ENCODE measurements at places on chromosomes 11 and 22.

- no peak for DNase-seq
Observed at GRCh38 chr11:59573216-59573615, 42.4 kb downstream of the OSBP start.

GRCh38 chr22:43277987-43278601 is 65.1 kb downstream of the SCUBE1 start:
- no peak for DNase-seq

- no peak for DNase-seq
Observed at GRCh38 chr11:59669611-59670009, 773 bp upstream of the PATL1 start.

DNA sequence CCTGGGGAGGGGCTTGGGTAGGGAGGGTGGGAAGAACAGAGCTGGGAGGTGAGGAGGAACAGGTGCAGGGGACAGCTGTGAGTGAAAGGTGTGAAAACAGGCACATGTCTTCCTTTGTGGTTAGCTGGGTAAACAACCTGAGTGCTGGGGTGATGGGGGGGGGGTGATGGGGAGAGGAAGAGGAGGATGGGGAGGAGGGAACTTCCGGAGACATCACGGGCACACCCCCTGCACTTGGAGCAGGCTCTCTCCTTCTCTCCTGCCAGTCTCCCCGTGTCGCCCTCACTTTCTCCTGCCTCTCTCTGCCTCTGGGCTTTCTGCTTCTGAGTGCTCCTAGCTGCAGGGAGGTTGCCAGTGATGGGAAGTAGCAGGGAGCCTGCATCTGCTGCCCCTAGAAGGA is 8.8 kb downstream of the CXCR5 start:
- no peak for DNase-seq

DNA sequence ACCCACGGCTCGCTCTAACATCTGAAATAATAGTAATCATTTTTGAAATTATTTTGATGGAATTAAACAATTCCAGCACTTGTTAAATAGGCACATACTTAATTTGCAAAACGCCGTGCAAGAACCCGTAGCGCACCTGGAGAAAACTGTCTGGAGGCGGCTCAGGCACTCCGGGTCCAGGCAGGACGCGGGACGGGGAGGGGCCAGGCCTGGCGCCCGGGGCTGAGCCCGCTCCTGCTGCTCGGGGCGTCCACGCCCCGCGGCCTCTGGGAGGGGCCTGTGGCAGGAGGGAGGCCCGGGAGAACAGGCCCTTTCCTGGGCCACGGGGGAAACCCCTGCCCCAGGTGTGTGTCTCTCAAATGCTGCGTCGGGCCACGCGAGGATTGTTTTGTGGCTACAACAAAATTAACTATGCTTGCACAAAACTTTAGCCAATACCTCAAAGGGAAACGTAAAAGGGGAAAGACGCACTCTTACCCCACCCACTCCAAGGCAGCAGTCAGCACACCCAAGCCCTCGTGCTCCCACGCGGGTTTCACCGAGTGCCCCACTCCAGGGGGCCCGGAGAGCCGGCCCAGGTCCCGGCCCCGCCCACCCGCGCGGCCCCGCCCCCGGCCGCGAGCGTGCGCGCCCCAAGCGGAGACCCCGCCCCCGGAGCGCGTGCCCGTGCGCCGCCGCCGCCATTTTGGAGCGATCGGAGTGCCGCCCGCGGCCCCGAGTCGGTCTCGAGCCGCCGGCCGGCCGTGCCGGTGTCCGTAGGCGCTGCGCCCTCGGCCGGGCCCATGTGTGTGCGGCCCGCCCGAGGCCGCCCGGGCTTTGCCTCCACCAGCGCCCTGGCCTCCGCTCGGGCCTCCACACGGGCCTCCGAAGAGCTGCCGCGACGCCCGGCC is at the start of gene PPP6R2:
PPP6R2 (plus strand) TSS at position 677 of the 890 bp plus-strand sequence. CDS start 50,582 bp downstream, outside the sequence.
- peak; percentile 92 for DNase-seq

DNA sequence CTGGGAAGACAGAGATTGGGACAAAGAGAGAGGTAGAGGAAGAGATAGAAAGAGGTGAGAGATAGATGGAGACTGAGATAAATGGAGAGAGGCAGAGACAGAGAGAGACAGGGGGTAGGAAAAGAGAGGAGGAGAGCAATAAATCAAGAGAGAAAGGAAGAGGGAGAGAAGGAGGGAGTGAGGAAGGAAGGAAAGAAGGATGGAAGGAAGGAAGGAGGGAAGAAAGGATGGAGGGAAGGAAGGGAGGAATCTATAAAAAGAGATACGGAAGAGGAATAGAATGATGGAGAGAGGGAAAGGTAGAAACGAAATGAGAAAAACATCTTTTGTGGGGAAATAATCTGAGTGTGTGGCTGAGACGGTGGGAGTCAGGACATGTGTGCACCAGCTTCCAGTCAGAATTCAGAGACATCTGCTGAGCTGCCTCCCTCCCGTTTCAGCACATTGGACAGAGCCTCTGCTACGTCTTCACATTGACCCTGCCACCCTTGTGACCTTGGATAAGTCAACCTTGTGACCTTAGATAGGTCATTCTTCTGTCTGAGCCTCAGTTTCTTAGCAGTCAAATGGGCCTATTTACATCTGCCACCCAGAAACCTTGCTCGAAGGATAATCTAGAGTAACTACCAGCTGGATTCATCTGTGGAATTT is 417.8 kb downstream of the MIAT start:
- DNase-seq = no peak

GRCh38 chr22:47130883-47131631 is 368.6 kb downstream of the TBC1D22A start:
- no peak for DNase-seq

- DNase-seq = no peak
Observed at GRCh38 chr11:48001438-48002021, 21.2 kb downstream of the PTPRJ start.

- no peak for DNase-seq
Observed at GRCh38 chr22:29147331-29147899, 58.3 kb upstream of the EMID1 start.

- DNase-seq = no peak
Observed at GRCh38 chr11:9851366-9851765, 187.5 kb downstream of the SWAP70 start.

- DNase-seq = no peak
Observed at GRCh38 chr11:33001281-33001680, 14.4 kb upstream of the DEPDC7 start.

- peak; percentile 71 for DNase-seq
Observed at GRCh38 chr22:34111210-34111824, 191.0 kb upstream of the LARGE1 start.

DNA sequence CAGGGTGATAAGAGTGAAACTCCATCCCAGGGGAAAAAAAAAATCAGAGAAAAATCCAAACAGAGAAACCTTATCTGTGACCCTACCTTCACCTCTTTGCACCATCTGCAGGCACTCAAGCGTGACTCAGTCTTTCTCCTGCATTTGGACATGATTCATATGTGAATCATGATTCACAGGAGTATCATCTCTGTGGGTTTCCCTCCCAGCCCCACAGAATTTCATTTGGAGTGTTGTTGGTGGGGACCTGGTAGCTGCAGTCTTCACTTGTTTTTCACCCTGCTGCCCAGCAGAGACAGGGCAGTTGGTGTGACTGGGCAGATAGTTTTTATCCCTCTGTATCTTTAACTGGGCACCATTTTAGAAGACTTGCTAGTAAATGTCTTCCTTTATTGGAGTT is 75.7 kb downstream of the DEPDC5 start:
- DNase-seq = peak; percentile 68

DNA sequence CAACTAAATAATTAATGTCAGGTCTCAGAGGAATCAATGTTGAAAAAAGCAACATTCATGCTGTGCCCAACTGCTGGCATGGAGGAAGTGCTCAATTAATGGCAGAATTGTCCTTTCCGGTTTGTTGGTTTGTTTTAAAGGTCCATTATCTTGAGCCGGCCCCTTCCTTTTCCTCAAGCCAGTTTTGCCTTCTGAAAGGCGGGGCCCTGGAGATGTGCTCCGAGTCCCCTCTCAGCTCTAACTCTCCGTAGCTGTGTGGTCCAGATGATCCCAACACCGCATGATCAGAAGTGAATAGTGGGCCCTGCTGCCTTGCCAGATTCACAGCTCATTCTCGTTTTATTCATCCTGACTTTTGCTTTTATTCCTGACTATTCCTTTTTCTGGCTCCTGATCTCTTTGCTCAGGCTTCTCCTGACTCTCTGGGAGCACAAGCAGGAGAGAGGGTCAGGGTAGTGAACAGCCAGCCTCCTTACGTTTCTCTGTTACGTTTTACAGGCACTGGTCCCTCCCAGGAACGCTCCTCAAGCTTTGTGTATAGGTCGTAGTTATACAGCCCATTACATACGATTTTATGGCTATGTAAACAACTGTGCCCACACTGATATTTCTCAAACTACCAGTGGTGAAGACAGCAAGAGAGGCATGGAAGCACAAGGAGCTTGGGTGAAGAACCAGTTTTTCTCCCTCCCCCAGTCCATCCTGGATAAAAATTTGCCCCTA is 265.9 kb downstream of the LARGE1 start:
- DNase-seq = peak; percentile 28

- no peak for DNase-seq
Observed at GRCh38 chr11:66133216-66133775, 63.2 kb downstream of the PACS1 start.

DNA sequence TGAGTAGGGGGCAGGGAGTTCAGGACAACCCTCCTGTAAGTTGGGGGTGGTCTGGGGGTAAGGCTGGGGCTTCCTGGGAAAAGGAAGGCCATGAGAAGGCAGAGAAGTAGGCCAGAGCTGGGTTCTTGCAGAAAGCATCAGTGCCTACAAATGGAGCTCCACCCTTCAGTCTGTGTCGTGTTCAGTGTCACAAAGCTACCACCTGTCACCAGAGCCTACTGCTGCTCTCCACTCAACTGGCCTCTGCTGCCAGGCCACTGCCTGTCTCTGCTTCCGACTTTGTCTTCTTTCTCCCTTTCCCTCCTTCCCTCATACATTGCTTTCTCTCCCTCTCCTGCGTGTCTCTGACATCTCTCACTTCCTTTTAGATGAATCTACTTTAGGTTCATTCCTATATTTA is 3.4 kb upstream of the WBP2NL start:
- no peak for DNase-seq

DNA sequence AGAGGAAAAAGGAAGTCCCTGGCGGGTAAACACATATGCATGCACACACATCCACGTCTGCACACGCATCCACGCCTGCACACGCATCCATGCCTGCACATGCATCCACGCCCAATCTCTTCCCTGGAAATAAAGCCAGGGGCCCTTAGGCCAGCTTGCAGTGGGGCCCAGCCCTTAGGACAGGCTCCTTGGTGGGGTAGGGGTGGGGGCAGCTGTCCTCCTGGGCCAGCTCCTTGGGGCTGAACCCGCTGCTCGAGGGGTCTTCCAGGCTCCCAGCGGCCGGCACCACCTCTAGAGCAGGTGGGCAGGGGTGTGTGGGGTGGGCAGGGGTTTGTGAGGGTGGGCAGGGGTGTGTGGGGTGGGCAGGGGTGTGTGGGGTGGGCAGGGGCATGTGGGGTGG is 1.9 kb downstream of the C11orf21 start:
- no peak for DNase-seq

GRCh38 chr11:17585911-17586695 is 39.0 kb downstream of the OTOG start:
- no peak for DNase-seq

DNA sequence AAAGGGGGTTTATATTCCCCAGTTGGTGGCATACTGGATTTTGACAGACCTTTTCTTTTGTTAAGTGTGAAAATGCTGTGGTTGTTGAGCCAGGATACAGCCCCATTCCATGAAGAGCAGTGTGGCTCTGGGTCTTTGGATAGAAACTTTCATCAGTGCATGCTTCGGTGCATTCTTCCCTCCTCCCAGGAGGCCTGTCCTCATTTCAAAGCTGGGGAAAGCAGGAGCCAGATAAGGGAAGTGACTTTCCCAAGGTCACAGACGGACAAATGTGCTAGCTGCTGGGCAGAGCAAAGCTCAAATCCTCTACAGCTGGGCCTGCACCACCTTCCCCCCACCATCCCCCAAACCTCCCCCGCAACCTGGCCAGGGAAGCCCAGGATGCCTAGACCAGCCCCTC is 184.5 kb upstream of the NTM start:
- no peak for DNase-seq

DNA sequence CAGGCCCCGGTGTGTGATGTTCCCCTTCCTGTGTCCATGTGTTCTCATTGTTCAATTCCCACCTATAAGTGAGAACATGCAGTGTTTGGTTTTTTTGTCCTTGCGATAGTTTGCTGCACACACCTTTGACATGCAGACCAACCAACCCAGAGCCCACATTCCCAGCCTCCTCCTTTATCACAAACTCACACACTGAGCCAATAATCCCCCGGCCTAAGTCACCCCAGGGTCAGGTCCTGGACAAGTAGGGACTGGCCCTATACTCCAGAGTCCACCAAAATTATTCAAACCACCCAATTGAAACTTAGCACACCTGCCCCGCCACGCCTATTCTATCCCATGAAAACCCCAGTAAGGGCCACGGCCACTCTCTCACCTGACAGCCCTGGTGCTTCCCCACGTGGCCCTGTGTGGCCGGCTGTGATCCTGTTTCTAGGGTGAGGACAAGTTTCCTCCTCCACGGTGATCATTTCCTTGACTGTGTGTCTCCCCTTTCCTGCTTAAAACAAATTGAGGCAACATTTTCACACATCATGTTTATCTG is 83.1 kb upstream of the SLC22A12 start:
- DNase-seq = no peak

- no peak for DNase-seq
Observed at GRCh38 chr11:69261116-69261515, 32.8 kb upstream of the MYEOV start.

- no peak for DNase-seq
Observed at GRCh38 chr11:20688761-20689160, 19.4 kb downstream of the NELL1 start.

DNA sequence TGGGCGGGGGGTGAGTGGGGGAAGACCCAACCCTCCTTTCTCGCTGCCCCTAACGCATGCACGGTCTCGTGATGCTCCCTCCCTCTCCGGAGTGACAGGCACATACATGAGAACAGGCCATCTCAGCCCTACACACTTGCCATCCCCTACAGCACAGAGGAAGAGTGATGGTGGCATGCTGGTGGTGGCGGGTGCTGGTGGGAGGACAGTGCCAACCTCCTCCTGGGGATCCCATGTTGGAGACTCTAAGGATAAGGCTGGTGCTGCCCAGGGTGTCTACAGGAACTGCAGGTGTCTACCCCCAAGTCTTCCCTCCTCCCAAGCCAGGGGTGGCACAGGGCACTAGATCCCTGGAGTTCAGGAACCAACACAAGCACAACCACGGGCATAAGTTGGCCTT is 6.7 kb upstream of the NLRX1 start:
- DNase-seq = no peak

GRCh38 chr11:93537767-93538261 is 5.4 kb downstream of the SMCO4 start:
- DNase-seq = peak; percentile 45

DNA sequence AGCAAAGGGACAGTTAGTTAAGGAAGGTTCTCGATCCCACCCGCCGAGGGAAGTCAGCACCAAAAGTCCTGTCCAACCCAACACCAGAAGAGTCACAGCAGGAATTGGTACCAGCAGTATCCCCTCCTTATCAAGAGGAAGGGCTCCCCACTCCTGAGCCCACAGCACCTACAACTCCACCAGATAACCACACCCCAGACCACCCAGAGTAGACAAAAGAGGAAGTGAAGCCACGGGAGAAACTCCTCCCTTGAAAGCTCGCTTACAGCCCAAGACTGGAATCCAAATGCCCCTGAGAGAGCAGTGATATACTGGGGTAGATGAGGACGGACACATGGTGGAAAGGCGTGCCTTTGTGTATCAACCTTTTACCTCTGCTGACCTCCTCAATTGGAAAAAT is 7.3 kb upstream of the CD5 start:
- no peak for DNase-seq

GRCh38 chr11:22337596-22338485 is at the start of gene SLC17A6:
SLC17A6 (plus strand) TSS chr11:22338381; CDS start chr11:22338534, 153 bp downstream.
- DNase-seq = peak; percentile 80

- peak; percentile 74 for DNase-seq
Observed at GRCh38 chr11:116193321-116194131, 579.3 kb downstream of the BUD13 start.
